ENCODE measurements at places on chromosomes 1 and 21.

DNA sequence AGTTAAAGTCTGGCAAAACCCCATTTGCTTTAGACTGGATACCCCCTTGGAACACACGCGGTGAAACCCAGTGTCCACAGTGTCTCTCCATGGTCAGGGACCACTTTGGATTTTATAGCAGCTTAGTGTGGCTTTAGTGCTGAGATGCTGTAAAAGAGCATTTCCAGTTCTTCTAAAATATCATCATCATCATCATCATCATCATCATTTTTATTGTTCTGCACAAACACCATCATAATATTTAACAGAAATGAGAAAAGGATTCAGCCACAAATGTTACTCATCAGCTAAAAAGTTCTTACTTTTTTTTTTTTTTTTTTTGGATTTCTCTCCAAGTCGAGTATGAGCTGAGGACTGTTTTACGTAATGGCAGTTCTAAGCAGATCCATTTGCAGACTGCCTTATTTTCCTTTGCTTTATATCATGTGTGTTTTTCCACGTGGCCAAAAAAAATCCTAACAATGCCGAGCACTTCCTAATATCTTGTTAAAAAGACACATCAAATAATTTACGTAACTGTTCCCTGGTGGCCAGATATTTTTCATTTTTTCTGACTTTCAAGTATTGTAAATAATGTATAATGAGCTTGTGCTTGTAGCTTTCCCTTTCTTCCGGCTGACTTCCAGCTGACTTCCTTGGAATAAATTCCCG, 62.8 kb downstream of the EVA1C start:
- peaks cover 8% of the 10 kb centered on the region for H3K4me1 ChIP-seq
- no peaks in the 10 kb centered on the region for H3K27me3 ChIP-seq
- no peak overlapping the region for H3K4me3 ChIP-seq

DNA sequence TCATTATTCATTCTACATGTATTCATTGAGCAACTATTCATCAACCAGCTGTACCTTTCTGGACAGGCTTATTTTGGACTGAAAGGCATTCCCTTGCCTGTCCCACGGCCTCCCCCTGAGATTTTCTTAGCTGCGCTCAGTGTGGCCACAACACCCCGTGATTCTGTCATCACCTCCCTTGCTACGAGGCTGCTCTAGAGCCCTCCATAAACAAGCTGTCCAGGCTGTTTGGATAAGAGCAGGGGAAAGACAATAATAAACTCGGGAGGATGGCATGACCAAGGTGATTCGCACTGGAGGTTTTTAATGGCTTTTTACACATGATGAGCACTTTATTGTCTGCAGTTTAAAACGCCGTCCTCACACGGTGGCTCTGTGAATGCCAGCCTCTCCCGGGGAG, 139.7 kb downstream of the ROR1 start:
- peaks cover 6% of the 10 kb centered on the region for H3K4me1 ChIP-seq
- H3K4me3 ChIP-seq = no peak overlapping the region
- DNase-seq = no peak
- no peaks in the 10 kb centered on the region for H3K27me3 ChIP-seq
- H3K27ac ChIP-seq = no peak overlapping the region
- no peaks in the 10 kb centered on the region for H3K36me3 ChIP-seq

GRCh38 chr1:156684227-156684782, 7.1 kb upstream of the NES start:
- H3K36me3 ChIP-seq = no peaks in the 10 kb centered on the region
- H3K4me1 ChIP-seq = no peaks in the 10 kb centered on the region

DNA sequence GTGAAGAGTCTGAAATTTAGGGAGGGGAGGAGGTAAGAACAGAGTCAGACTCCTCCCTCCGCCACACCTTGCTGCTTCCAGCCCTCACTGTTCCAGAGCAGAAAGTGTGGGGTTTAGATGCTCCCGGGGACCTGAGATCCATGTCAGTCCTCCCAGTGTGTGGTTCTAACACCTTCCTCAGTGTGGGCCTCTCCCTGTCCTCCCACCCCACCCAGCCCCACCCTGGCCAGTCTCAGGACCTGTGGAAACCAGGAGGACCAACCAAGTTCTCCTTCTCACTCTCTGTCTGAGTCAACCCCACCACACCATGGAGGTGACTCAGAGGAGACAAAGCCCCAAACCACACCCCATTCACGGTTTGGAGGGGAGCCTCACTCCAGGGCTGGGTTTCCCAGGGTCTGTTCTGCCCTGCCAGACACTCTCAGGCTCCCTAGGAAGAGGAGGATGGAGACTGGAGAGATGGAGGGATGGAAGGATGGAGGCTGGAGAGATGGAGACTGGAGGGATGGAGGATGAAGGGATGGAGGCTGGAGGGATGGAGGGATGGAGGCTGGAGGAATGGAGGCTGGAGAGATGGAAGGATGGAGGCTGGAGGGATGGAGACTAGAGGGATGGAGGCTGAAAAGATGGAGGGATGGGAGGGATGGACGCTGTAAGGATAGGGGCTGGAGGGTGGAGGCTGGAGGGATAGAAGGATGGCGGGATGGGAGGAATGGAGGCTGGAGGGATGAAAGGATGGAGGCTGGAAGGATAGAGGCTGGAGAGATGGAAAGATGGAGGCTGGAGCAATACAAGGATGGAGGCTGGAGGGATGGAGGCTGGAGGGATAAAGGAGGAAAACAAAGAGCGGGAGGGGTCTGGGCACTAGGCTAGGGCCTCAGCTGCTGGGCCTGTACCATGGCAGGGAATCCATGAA, 100.9 kb upstream of the RUNX3 start:
- H3K4me1 ChIP-seq = peaks cover 4% of the 10 kb centered on the region
- no peaks in the 10 kb centered on the region for H3K36me3 ChIP-seq
- H3K27ac ChIP-seq = no peak overlapping the region
- H3K27me3 ChIP-seq = no peaks in the 10 kb centered on the region
- DNase-seq = no peak
- no peak overlapping the region for H3K4me3 ChIP-seq

- no peak for DNase-seq
- no peaks in the 10 kb centered on the region for H3K27me3 ChIP-seq
- no peak overlapping the region for H3K27ac ChIP-seq
- no peak overlapping the region for H3K4me3 ChIP-seq
- no peaks in the 10 kb centered on the region for H3K4me1 ChIP-seq
These were observed 142.0 kb downstream of the MAST2 start for GRCh38 chr1:45945426-45945825.

DNA sequence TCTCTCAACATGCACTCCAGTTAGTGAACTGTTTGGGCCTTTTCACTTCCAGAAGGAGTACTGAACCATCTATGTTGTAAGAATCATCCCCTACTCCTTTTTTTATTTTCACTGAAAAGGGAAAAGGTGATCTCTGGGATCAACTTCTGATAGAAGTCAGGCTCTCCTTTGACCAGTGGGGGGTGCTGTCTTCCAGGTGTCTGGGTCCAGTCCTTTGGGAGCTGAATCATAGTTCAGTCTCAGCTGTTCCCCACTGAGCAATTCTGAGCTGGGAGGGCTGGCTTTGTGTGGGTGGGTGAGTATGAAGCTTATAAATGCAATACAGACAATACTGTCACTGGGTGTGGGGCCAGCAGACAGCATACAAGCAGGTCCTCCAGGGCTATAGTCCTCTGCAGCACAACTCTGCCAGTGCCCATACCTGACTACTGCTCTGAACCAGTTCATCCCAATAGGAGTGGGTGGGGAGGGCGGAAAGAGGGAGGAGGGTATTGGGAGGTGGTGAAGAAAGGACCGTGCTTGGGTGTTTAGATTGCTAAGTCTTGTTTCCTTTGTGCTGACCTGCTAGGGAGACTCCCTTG, 12.5 kb upstream of the SARS1 start:
- H3K4me3 ChIP-seq = no peak overlapping the region
- H3K36me3 ChIP-seq = no peaks in the 10 kb centered on the region
- H3K27me3 ChIP-seq = no peaks in the 10 kb centered on the region
- no peak overlapping the region for H3K27ac ChIP-seq
- peaks cover 4% of the 10 kb centered on the region for H3K4me1 ChIP-seq

Data from neuronal stem cell (in vitro differentiated cells).